ENCODE measurements at places on chromosomes 6 and 20.

- no peak for DNase-seq
Observed at GRCh38 chr20:33769043-33769442, 37.2 kb downstream of the ZNF341 start.

GRCh38 chr20:11718474-11719094, 199.1 kb upstream of the BTBD3 start:
- no peak for DNase-seq

DNA sequence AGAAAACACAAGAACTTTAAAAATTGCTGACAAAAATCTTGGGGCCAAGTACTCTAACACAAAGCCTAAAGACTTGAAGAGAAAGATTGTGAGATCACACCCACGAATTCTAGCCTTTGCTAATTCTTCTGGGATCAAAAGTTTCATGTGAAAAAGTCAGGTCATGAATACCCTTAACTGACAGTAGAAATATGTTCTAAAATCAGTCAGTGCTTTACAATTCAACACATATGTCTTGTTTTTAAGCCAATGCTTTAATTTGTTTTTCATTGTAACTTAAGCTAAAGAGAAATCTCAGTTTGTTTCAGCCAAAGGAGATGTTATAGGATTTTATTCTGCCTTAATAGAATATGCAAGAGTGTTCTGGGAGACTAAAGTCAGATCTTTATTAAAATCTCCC, 78.2 kb upstream of the PLEKHG1 start:
- no peak for DNase-seq

DNA sequence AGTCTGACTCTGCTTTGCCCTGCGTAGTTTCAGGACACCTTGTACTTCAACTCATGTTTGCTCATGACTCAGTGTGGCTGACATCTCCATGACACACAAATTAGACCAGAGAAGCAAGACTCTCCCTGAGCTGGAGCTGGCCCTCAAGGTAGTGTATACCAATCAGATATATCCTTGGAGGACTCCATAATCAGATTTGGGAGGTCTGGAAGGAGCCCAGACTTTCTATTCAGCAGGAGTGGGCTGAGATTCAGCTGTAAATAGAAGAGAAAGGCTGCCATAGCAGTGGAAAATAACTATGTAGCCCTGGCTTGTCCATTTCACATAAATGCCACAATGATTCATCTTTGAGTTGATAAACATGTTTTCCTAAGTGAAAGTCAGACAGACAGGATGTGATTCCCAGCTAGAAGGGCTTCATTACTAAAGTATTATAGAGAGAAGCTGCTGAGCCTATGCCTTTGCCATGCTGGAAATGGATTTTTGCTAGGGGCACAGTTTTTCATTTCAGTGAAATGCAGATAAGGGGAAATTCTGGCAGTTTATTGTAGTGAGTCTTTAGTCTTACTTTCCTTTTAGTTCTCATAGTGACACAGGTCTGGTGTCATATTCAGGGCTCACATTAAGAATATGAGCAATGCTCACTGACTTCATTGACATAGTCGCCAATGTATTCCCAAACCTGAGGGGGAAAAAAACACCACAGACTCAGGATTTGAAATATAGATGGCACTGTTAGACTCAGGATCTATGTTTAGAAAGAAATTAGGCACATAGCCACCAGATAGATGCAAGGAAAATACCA, 95.3 kb downstream of the CLVS2 start:
- no peak for DNase-seq

- no peak for DNase-seq
Observed at GRCh38 chr6:7785243-7786035, 59.5 kb downstream of the BMP6 start.
